Kidney capillary endothelial cell (primary cell): ENCODE measurements at places on chromosomes 3 and 15.

GRCh38 chr3:73179601-73180000 lies 118.1 kb downstream of the EBLN2 start:
- DNase-seq: no peak

- DNase-seq: no peak
Measured at GRCh38 chr15:77352887-77353286, 67.0 kb downstream of the PEAK1 start.

- DNase-seq: no peak
Measured at GRCh38 chr15:67077641-67078215, 12.3 kb downstream of the SMAD3 start.

DNA sequence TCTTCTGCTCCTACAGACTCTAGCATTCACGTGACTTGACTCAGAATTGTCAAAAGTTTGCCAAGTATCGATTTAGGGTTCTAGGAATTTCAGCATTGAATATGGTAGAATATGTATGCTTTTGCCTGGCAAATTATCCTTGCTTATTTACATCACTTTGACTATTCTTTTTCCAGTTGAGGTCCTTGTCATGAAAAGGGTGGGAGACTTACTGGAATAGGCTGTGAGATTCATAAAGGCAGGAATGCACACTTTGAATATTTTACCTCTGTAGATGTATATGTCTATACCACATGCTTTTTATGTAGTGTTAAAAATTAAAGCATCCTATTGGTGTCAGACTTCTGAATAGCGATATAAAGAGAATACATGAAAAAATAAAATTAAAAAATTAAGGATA lies 378.8 kb upstream of the RARB start:
- no peak for DNase-seq

DNA sequence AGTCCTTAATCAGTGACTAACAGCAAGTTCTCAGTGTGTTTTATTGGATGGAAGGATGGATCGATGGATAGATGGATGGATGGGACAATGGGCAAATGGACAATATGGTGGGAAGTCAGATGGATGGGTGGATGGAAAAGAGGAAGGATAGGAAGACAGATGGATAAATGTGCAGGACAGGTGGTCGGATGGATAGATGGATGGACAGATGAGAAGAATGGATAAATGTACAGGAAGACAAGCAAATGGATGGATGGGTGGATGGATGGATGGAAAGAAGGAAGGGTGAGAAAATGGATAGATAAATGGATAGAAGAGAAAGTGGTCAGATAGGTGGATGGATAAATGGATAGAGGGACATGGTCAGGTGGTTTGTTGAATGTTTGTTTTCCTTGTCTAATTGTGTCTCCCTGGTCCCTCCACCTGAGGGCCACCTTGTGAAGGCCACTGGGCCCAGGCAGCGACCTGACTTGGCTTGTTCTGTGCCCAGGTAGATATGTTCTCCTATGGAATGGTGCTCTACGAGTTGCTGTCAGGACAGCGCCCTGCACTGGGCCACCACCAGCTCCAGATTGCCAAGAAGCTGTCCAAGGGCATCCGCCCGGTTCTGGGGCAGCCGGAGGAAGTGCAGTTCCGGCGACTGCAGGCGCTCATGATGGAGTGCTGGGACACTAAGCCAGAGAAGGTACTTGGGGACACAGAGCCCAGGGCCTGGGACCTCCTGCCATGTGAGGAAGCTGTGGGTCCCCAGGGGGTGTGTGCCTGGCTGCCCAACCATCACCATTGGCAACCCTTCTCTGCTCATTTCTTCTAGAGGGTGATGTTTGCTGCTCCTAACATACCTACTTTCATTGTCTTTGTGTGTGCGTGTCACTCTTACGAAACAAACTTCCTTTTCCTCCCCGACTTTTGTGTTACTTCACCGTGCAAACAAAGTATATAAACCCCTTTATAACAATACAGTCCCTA lies 137.5 kb downstream of the LRRK1 start:
- no peak for DNase-seq

DNA sequence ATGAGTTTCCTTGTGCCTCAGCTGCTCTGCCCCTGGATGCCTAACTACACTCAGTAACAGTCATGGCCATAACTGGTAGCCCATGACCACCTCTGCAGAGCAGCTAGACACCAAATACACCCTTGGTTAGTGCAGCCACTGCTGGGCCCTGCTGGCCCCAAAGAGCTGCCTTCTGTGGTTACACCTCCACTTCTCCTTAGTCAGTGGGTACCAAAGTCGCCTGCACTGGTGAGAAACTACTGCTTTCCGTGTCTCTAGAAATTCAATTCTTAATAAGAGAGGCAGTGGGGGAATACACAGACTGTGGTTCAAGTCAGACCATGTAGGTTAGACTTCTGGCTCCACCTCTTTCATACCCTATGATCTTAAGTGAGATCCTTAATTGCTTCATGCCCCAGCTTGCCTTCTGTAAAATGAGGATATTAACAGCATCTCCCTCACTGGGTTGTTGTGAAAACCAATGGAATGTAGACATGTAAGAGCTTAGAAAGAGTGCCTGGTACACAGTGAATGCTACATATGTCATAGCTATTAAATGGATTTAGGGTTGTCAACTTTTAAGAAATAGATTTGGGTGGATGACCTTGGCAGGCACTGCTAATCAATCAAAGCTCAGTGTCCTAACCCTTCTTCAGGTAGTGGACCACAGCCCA lies 18.2 kb downstream of the HEG1 start:
- DNase-seq: no peak
